ENCODE measurements at places on chromosomes 6 and 20.

GRCh38 chr6:31546958-31547726, at the start of gene NFKBIL1:
TSS of gene NFKBIL1 (plus strand) at chr6:31547608. CDS start at chr6:31547695, 87 bp downstream.
- DNase-seq = peak; percentile 93

- no peak for DNase-seq
These were observed 27.6 kb downstream of the TFAP2B start for GRCh38 chr6:50846144-50846851.

GRCh38 chr6:12383448-12383847, 93.3 kb downstream of the EDN1 start:
- no peak for DNase-seq

DNA sequence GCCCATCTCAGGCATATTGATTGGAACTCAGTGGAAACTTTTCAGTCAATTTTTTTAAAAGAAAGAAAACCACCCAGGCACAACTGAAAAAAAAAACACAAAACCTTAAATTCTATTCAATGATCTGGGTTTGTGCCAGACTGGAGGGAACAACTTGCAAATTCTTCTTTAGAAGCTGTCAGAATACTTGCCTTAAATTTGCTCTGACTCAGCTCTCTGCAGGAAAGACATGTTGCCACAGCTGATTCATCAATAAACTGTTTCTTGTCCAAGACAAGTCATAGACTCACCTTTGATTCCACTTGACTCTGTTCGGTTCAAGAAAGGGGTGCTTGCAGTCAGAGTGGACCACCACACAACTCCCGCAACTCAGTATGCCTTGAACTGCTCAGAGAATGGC, 117.8 kb upstream of the F13A1 start:
- no peak for DNase-seq

- no peak for DNase-seq
These were observed 9.4 kb upstream of the RAB44 start for GRCh38 chr6:36688063-36688738.

DNA sequence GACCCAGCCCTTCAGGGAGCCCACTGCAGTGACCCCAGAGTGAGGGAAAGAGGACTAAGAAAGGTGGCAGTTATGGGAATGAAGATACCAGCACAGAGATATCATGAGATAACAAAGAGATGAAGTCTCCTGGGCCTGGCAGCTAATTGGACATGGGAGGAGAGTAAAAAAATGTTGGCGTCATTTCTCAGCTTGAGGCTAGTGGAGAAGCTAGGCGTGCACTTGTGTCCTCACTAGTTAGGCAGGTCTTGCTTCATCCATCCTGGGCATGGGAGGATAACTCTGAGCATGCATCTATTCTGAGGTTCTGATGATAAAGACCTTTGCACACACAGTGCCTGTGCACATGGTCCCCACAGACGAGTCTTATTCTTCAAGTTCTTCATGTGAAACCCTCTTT, 4.1 kb upstream of the GFOD1 start:
- no peak for DNase-seq

- DNase-seq = no peak
These were observed 869.0 kb upstream of the ADGRB3 start for GRCh38 chr6:67766057-67766456.

- DNase-seq = no peak
These were observed 117.4 kb upstream of the FAM184A start for GRCh38 chr6:119195848-119196247.

GRCh38 chr6:150201285-150201684, 58.4 kb downstream of the PPP1R14C start:
- no peak for DNase-seq

DNA sequence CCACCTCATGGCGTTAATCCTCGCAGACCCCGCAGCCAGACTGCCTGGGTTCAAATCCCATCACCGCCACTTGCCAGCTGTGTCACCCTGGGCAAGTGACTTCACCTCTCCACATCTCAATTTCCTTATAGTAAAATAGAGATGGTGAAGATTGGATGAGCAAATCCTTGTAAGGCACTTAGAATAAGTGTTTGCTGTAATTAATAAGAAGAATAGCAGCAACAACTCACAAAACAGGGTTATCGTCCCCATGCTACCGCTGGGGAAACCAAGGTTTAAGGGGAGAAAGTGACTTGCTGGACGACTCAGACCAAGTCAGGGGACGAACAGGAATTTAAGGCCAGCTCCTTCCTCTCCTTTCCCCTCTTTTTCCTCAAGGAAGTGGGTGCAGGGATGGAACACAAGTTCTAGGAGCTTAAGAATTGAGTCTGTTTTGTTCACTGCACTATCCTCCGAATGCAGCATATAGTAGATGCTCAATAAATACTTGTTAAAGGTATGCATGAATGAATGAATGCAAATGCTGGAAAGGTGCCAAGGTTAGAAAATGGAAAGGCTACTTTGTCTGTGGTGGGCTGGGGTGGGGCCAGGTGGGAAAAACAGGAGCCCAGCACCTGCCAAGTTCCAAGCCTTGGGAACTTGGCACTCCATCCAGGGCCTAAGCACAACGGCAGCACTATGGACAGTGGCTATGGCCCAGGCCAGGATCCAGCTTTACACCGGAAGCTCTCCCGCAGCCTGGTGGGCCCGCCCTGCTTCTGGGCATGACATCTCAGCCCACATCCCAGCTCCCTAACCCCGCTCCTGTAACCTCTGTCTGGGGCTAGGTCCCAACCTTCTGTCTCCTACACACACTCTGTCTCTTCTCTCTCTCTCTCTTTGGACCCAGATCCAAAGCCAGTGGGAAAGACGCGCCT, 4.9 kb upstream of the CDH22 start:
- DNase-seq = no peak

GRCh38 chr20:63268671-63269439, 3.8 kb upstream of the ARFGAP1 start:
- peak; percentile 59 for DNase-seq

DNA sequence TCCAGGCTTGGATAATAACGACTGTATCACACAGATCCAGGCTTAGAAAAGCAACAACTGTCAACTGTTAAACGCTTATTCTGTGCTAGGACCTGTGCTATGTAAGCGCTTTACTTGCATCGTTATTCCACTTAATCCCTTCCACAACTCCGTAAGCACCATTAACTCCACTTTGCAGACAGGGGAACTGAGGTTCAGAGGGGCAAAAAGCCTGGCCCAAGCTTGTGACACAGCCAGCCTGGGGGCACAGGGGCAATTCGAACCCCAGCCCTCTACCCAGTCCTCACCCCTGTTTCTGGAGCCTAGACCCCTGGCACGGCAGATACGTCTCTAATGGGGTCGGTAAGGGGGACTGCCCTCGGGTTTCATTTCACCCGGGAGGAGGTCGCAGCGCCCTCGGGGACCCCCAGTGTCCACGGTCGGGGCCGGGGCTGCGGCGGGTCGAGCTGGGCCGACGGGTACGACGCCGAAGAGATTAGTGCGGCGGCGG, 411 bp downstream of the DSN1 start:
- DNase-seq = no peak

DNA sequence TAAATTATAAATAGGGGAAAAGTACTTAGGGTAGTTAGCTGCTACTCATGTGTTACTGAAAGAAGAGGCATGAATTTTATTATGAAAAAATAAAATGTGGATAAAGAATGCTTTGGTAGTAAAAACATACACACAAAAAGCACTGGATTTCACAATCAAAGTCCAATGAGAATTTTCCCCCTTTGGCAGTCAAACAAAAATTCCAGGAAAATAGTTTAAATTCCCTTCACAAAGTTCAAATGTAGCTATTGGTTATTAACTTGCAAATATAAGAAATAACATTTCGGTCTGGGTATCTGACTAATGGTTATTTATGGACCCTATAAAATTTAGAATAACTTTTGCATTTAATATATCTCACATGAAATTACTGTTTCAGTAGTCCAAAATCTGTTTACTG, 210.4 kb downstream of the FOXC1 start:
- DNase-seq = no peak

Measured in Caco-2 (cell line).